Neural progenitor cell (in vitro differentiated cells): ENCODE measurements at places on chromosomes 5 and 9.

- DNase-seq, result no peak
These were observed 36.3 kb downstream of the ELL2 start for GRCh38 chr5:95925378-95925744.

- no peak for DNase-seq
These were observed 420.1 kb upstream of the MEF2C start for GRCh38 chr5:89303033-89303480.

DNA sequence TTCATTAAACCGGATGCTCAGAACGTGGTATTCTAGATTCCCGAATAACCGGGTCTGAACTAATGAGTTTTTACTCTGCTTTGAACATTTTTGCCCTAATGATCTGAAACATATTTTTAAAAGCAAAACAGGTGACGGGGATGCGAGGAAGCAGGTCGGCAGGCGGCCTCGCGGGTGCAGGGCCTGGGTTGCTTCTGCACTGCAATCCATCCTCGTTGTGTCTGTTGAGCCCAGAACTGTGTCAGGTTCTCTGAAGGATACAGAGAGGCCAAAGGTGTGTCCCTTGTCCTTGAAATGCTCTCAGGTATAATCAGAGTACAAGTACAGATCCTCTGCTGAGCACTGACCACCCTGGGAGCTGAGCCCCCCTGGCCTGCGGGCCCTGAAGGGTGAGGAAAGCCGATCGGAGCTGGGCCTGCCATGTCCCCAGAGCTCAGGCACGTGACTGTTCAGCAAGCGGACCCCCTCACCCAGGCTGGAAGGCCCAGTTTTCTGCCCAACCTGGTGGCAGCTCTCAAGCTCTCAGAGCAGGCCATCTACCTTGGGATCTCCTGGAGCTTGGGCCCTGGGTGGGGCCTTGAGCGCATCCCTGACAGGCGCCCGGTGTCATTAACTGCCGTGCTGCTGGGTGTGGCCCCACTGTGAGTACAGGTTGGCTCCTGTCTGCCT is 151.8 kb downstream of the OLFM1 start:
- DNase-seq, result no peak

- no peak for DNase-seq
These were observed 7.4 kb downstream of the ZER1 start for GRCh38 chr9:128764361-128764760.

- DNase-seq, result no peak
These were observed 85.1 kb upstream of the CKMT2 start for GRCh38 chr5:81147886-81148571.

DNA sequence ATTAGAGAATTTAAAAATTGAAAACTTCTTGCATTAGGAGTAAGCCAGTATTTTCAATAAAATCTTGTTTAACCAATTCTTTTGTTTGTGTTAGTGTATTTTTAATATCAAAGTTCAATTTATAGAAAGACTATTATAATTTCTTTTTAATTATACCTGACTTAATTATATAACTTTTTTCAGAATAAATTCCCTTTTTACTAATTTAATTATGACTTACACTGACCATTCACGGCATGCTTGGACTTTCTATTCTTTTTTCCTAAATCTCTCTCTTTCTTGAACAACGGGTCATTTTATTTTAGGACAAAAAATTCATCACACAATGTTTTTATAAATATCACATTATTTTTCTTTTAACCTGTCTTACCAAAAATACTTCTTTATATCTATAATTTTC is 555.3 kb upstream of the PTGER4 start:
- peak; percentile 38 for DNase-seq

- DNase-seq, result no peak
These were observed 1140.6 kb downstream of the EFNA5 start for GRCh38 chr5:106530150-106530549.

- DNase-seq, result no peak
These were observed 31.5 kb upstream of the FREM1 start for GRCh38 chr9:14941501-14942405.

- no peak for DNase-seq
These were observed 276.3 kb downstream of the SAXO1 start for GRCh38 chr9:18756712-18757125.

- DNase-seq, result peak; percentile 92
These were observed 40.6 kb upstream of the SAP30L start for GRCh38 chr5:154405078-154405792.

- DNase-seq, result no peak
These were observed 5.4 kb downstream of the CD72 start for GRCh38 chr9:35612843-35613242.

DNA sequence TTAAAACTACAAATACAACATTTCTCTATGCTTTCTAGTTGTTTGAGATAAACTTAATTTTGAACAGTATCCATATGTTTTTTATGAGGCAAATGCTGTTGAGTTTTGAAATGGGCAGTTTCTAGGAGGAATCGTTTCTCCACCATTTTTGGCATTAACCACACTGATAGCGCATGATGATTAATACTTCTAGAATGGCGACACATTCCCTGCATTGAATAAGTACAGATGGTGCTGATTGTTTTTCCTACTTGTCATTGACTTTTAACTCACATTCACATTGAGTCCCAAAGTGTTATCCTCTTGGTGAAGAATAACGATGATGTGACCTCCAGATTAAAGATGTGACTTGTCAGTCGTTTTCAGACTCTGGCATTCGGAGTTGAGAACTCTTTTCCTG is 6.5 kb upstream of the CCDC192 start:
- no peak for DNase-seq

GRCh38 chr5:35253582-35253981 is 23.3 kb upstream of the PRLR start:
- DNase-seq, result no peak

DNA sequence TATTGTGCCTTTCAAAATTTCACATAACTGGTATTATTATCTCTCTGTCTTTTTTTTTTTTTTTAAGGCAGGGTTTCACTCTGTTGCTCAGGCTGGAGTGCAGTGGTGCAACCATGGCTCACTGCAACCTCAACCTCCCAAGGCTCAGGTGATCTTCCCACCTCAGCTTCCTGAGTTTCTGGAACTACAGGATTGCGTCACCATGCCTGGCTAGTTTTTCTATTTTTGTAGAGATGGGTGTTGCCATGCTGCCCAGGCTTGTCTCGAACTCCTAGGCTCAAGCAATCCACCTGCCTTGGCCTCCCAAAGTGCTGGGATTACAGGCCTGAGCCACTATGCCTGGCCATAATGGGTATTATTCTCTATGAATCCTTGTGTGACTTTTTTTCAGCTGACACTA is 402.3 kb upstream of the SMARCA2 start:
- no peak for DNase-seq

- peak; percentile 14 for DNase-seq
These were observed 52.5 kb downstream of the ANKDD1B start for GRCh38 chr5:75663579-75664284.

GRCh38 chr5:14151416-14151815 is 8.3 kb downstream of the TRIO start:
- DNase-seq, result no peak

DNA sequence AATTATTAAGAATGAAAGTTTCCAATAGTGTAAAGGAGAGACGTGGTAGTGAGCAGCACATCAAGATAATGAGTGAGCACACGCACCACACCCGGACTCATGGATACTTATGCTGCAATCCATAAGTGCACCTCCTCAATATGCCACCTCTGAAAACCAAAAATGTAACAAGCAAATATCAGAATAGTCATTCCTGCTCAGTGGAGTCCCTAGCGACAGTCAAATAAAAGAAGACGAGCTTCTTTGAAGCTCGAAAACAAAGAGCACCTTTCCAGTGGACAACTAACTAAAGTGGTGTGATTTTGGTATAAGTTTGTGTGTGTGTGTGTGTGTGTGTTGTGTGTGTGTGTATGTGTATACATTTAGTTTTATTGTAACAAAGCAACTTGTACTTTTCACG is 241.3 kb downstream of the DEPDC1B start:
- no peak for DNase-seq

GRCh38 chr5:89282554-89283510 is 399.8 kb upstream of the MEF2C start:
- no peak for DNase-seq

- DNase-seq, result no peak
These were observed 68.1 kb downstream of the CRB2 start for GRCh38 chr9:123424131-123424530.

DNA sequence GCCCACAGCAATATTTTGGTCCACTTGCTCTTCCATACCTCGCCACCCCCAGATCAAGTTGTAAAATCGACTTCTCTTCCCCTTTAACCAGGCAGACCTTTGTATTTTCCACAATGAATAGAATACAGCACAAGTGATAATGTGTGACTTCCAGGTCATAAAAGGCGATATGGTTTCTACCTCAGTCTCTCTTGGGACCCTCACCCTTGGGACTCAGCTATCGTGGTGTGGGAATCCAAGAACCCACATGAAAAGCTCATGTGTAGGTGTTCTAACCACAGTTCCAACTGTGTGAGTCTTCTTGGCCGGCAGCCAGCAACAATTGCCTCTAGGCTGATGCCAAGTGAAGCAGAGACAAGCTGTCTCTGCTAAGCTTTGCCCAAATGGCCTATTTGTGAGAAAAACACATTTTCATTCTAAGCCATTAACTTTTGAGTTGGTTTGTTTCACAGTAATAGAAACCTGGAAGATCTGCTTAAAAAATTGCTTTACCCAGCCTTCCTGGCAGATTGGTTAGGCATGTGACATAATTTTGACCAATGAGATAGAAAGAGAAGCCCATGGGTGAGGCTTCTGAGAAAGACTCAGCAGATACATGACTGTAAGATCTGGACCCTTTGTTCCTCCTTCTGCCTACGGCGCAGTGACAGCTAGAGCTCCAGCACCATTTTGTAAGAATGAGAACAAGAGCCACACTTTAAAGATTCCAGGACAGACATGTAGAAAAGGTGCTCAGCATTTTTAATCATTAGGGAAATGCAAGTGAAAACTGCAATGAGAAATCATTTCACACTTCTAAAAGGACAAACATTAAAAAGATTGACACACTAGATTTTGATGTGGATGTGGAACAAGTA is 18.3 kb upstream of the MLLT3 start:
- DNase-seq, result no peak

DNA sequence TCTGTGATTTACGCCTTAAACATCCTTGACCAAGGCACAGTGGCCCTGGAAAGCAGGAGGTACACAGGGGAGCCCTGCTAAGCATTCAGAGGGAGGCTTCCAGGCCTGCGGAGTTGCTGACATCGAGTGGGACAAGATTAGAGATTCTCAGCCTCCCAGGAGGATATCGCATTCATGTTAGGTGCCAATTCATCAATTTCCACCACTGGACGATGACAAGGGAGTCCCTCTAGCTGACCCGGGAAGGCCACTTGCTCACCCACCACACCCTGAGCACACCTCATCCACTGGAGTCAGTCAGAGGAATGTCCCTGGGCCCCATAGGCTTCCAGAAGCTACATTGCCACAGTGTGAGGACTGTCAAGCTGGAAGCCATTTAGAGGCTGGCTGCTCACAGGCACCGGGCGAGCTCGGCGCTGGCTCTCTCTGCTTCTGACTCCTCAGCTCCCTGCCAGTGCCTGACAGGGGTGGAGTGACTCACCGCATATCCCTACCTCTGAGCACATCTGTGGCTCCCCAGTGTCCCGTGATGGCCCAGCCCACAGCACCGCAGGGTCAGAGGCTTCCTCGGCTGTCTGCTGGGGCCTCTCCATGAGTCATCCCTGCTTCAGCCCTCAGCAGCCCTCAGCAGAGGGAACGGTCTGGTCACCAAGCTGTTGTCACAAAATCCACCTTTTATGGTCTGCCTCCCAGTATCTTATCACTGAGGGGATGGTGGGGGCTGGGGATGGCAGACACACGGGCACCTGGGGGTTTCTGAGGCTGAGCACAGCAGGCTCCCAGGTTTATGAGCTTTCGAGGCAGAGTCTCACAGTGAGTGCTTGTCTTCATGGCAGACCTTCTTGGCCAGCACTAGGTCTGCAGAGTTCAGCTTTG is 117.5 kb downstream of the ZNF608 start:
- DNase-seq, result no peak

DNA sequence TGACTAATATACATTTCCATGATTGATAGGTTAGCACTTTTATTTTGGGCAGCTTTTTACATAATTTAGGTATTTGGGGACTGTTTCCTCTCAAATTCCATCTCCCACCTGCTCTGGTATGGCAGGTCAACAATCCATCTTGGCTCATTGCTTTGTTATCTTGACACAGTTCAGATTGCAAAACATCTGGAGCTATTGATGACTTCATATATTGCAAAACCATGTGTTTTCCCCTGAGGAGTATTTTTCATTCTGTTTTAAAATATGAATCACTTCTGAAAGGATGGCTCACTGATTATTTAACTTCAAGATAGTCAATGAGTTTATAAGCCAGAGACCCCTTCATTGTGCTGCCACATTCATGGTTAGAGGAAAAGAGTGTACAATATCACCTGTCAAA is 1206.0 kb upstream of the C9orf72 start:
- no peak for DNase-seq

GRCh38 chr5:56328753-56329560 is 95.8 kb upstream of the ANKRD55 start:
- DNase-seq, result no peak

DNA sequence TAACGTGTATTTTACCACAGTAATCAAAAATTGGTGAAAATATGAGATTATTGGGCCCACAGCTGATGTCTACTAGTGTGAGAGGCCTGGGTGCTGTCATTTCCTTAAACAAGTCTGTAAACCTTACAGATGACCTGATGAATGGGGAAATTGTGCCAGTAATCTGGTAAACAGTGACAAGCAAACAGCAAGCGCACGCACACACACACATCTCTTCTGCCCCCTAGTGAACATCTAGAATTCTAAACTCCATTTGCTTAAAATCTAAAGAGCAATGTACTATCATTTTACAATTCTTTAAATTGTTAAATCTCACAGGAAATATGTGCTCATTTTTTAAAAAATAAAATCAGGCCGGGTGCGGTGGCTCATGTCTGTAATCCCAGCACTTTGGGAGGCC is 7.5 kb upstream of the RAPGEF1 start:
- peak; percentile 61 for DNase-seq

- no peak for DNase-seq
These were observed 65.9 kb downstream of the DEPDC1B start for GRCh38 chr5:60634051-60634450.

- no peak for DNase-seq
These were observed 793 bp downstream of the AGPAT2 start for GRCh38 chr9:136686534-136686793.

DNA sequence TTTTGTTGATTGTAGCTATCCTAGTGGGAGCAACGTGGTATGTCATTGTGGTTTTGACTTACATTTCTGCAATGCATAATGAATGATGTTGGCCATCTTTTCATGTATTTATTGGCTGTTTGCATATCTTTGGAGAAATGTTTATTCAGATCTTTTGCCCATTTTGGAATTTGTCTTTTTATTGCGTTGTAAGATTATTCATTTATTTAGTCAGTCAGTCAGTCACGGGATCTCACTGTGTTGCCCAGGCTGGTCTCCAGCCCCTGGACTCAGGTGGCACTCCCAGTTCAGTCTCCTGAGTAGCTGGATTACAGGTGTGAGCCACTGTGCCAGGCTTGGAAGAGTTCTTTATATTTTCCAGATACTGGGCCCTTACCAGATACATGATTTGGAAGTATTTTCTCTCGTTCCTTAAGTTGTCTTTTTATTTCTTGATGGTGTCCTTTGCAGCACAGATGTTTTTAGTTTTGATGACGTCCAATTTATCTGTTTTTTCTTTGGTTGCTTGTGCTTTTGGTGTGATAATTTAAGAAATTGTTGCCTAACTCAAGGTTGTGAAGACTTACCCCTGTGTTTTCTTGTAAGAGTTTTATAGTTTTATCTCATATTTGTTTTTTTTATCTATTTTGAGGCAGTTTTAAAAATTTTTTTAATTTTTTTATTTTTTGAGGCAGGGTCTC is 67.1 kb downstream of the EHMT1 start:
- DNase-seq, result no peak
